ENCODE measurements at places on chromosomes 5 and 9. TPM values are rescaled to one million over a fixed set of nuclear protein-coding genes. Genes with fewer than 3 reads are reported as not detected.
A peak's percentile ranks its signal among the peaks of the same experiment; 100 is the strongest.

LRRC19 gene
- not detected for total RNA-seq

GRCh38 chr9:100099722-100100042 is 639 bp downstream of the INVS start:
- peak; percentile 32 for DNase-seq

GRCh38 chr9:5425006-5425628 is 12.6 kb downstream of the PLGRKT start:
- DNase-seq, result no peak

MAMDC2 gene
- not detected for total RNA-seq

GRCh38 chr5:55885359-55885758 is 34.2 kb downstream of the IL31RA start:
- DNase-seq, result no peak

GRCh38 chr5:178426326-178427130 is 163.7 kb downstream of the COL23A1 start:
- DNase-seq, result no peak

DNA sequence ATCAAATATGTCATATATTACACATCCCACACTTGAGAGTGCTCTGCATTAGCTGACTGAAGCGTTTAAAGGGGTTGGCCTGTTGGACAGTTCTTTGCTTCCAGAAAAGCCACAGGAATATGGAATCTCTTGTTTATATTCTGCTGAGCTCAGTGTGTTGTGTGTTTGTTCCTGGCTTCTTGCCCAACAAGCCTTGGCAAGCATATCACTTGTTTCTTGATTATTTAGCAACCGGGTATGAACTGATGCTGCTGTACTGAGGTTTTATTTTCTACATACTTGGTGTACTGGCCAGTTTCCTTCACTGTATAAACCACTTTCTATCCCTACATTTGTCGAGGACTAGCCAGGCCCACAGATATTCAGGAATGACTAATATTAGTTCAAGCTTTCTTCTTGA is 378.9 kb downstream of the KCTD16 start:
- DNase-seq, result no peak

DNA sequence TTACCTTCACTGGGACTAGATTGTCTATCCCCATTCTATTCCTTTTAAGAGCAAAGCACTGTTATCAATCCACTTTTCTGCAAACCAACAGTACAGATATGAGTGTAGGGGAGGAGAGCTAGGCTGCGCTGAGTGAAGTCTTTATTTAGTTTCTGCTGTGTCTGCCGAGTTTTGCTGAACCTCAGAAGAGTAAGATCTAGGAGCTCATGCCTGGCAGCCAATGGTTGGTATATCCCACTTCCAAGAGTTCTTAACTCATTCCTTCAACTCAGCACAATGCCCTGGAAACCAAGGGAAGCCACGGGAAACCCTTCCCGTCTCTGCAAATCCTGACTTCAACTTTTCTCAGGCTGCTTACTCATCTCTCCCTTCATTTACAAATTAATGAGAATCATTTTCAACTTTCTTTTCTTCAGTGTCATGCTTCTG is 58.0 kb upstream of the JAK2 start:
- no peak for DNase-seq

DNA sequence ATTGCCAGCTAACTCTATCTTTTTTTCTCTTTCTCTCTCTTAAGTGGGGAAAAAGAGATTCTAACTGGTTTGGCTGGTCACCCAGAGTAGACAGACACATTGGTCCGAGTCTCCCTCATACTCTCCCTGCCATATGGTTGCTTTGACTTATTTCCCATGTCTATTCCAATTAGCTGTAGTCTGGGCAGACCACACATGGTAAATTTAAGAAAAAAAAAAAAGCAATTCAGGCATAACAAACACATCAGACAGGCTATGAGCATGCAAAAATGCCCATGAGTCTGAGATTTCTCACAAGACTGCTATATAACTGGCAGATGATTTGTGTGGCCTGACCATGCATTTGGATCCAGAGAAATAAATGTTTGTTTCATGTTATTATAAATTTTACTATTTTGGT is 110.2 kb upstream of the FGF10 start:
- no peak for DNase-seq

C5orf58 gene
- not detected for total RNA-seq

DNA sequence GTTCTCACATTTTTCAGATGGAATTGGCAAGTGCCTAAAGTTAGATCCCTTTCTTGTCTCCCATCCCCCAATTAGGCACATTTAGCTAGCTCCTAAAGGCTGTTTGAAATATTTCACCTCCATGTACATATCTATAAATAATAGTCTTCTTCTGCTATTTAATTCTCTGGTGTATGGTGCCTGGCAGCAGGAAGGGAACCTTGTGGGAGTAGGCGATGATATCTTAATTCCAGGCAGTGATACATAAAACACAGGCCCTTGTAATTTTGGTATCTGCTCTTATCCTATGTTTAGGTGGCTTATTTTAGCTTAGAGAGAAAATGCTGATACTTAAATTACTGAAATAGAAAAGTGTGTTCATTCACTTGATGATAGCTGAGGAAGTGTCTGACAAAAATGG is 262.9 kb upstream of the DAP start:
- DNase-seq, result no peak

AK8 gene
- not detected for total RNA-seq

- peak; percentile 24 for DNase-seq
Measured at GRCh38 chr9:74696520-74696919, 191.2 kb downstream of the TRPM6 start.

Measured in activated CD8-positive, alpha-beta T cell treated with anti-CD3 and anti-CD28 coated beads for 36 hours (primary cell).